Smooth muscle cell of trachea (primary cell): ENCODE measurements at places on chromosomes 13 and 19. TPM values are rescaled to one million over a fixed set of nuclear protein-coding genes. Genes with fewer than 3 reads are reported as not detected.

Gene FRY
- 15.1 and 24.3 TPM in 2 replicates for total RNA-seq

Gene HPN
- total RNA-seq: not detected in 2 replicates

Gene ZNF221
- total RNA-seq: 12.9 and 20.5 TPM in 2 replicates

Gene C19orf33
- not detected in 2 replicates for total RNA-seq

Gene FUT1
- total RNA-seq: under 0.01 TPM in 2 replicates

Gene SERPINE3
- total RNA-seq: not detected in 2 replicates

Gene ATXN8OS
- not detected in 2 replicates for total RNA-seq

Gene SHC2
- total RNA-seq: 1.0 and 10.3 TPM in 2 replicates

Gene SLC10A2
- not detected in 2 replicates for total RNA-seq
